Smooth muscle cell of the brain vasculature (primary cell): ENCODE measurements at places on chromosomes 2 and 18.

DNA sequence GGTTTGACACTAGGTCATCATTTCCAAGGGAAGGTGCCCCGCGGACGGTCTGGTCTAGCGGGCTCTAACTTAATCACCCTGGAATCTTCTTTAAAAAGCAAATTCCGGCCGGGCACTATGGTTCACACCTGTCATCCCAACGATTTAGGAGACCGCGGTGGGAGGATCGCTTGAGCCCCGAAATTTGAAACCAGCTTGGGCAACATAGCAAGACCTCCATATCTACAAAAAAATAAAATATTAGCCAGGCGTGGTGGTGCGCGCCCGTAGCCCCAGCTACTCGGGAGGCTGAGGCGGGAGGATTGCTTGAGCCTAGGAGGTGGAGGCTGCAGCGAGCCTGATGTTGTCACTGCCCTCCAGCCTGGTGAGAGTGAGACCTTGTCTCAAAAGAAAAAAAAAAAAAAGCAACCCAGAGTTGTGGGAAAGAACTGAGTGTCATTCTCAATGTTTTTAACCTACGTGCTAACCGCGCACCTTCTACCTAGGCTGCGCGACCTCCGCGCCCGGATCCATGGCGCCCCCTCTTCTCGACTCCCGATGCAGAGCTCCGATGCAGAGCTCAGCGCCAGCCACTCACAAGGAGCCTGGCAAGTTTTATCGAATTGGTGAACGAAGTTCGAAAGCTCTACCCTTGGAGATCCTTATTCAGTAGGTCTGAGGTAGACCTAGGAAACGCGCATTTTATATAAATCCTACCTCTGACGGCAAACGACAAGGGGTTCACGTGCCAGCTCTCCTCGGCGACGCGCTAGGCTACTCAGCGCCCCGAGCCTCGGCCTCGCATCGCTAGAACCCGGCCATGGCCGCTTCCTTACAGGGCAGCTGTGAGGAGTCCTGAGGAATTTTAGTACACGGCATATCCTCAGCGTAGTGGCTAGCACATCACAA, 888 bp upstream of the TWSG1 start:
- no peak for DNase-seq

DNA sequence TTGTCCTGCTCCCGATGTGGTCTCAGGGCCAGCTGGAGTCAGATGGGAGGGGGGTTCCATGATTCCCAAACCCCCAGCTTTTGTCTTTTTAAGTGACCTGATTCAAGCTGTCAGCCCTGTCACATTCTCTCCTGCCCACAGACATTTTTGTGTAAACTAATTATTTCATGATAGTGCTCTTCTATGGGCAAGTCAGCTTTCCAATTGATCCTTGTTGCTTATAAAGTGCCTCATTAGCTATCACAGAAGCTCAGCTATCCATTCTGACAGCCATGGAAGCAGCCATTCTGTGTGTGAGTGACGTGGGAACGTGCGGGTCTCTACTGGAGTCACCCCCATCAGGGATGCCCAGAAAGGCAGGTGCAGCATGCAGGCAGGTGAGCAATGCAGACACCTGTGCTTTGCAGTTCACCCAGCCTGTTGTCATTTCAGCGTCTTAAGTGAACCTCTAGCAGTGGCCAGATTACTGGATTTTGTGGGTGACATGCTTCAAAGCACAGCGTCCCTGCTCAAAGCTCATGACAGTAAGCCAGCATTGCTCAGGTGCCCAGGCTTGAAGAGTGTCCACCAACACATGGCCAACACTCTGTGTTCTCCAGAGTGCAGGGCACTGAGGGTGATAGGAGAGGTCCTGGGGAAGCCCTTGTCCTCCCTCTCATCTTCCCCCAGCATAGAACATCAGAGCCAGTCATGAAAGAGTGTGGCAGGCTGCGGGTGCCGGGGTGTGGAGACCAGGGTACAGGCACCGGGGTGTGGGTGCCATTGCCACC, 162.1 kb upstream of the SH3BP4 start:
- no peak for DNase-seq

DNA sequence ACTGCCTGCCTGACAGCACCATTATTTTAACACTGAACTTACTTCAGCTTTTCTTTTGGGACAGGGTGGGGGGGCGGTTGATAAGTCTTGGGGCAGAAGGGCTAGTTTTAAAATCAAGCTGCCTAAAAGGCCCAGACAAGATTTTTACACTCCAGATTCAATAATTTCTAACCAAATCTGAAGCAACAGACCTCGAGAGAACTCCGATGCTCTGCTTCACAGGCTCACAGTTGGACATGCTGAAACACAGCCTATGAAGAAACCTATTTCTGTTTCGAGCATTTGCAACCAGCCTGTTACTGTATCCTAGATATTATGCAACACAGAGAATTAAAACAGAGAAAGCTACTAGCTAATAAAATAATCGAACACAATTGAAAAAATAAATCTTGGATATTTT, 1.3 kb upstream of the MYT1L start:
- no peak for DNase-seq

GRCh38 chr2:28750316-28751251, 1.0 kb upstream of the PPP1CB start:
- no peak for DNase-seq

GRCh38 chr2:54551123-54551756, 95.1 kb downstream of the SPTBN1 start:
- no peak for DNase-seq

DNA sequence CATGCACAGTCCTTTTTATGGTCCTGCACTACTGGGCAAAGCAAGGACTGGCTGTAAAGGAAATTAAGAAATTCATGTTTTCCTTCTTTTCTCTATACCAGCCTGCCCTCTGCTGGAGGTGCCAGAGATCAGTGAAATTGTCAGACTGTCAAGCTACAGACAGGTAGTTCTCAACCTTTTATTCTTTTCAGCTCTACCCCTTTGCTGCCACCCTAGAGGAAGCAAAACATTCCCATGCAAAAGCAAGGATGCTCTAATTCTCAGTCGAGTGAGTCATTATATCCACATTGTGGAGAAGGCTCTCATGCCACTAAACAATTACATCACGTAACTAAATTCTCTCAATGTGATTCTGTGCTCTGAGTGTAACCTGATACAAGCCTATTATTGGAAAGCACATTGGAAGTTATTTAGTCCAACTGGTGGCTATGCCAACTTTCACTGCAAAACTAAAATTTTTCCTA, 25.0 kb upstream of the RAPGEF4 start:
- no peak for DNase-seq

DNA sequence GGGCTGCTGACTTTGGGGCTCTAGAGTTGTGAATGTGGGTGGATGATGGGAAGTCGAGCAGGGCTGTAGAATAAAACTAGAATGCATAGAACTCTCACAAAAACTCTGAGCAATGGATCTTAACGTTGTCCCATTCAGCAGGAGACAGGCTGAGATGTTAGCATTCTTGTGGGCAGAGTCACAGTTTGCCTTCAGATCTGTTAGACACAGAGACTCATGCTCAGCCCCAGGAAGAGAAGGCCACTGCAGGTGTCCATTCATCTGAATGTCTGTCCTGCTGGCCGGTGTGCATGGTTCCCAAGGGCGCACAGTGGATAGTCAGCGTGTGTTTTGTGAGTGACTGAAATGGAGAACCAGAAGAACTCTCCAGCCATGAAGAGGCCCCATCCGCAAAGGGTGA, 111.3 kb downstream of the TSN start:
- no peak for DNase-seq

DNA sequence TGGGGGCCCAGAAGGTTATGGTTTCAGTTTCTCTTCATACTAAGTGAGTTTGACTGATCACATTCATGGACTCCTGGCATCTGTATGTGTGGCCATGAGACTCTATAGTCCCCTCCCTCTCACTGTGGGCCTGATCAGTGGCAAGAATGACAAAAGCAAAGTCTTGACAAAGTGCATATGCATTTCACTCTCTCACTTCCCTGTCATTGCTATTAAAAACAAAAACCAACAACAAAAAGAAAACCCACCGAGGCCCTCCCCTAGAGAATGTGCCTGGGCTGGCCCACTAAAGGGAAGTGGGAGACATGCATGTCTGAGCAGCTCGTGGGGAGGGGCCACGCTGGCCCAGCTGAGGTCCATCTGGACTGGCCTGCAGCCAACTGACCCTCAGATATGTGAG, 600.1 kb upstream of the RAB6C start:
- DNase-seq, result no peak

GRCh38 chr2:237137626-237138323, 52.1 kb downstream of the COPS8 start:
- no peak for DNase-seq

DNA sequence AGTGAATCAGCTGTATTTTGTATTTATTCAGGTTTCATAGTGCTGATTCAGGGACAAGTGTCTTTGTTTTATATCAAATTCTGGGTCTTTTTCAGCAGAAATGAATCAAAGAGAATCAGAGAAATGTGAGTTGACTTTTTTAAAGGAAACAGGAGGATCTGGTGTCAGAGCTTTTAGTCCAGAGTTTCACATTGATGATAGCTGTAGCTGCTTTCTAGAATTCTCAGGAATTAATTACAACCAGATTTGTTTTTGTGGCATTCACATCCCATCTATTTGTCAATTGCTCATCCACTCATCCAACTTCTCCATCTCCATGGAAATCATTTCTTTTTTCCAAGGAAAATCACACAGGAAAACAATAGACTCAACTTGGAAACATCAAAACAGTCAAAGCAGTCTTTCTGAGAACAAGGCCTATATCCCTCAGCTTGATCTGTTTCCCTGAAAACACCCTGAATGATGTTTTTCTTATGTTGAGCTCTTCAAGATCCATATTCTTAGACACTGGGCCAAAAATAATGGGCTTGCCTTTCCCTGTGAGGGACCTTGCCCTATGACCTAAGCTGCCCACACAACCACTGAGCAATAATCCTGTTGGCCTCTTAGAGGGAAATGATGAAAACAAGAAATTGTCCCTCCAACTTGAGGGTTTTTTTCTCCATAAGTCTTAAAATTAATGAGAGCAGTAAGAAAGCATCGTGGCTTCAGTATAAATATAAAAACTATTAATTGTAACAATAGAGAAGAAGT, 249.5 kb upstream of the FN1 start:
- peak; percentile 70 for DNase-seq

GRCh38 chr2:37706334-37707183, 35.1 kb upstream of the CDC42EP3 start:
- DNase-seq, result no peak

GRCh38 chr2:42967959-42968674, 175.7 kb upstream of the HAAO start:
- DNase-seq, result no peak

- DNase-seq, result no peak
These were observed 37.1 kb upstream of the TNFRSF11A start for GRCh38 chr18:62287781-62288664.

- no peak for DNase-seq
These were observed 212.9 kb downstream of the CYP26B1 start for GRCh38 chr2:71934595-71935261.

- DNase-seq, result no peak
These were observed 40.3 kb downstream of the TCF4 start for GRCh38 chr18:55547705-55548056.

DNA sequence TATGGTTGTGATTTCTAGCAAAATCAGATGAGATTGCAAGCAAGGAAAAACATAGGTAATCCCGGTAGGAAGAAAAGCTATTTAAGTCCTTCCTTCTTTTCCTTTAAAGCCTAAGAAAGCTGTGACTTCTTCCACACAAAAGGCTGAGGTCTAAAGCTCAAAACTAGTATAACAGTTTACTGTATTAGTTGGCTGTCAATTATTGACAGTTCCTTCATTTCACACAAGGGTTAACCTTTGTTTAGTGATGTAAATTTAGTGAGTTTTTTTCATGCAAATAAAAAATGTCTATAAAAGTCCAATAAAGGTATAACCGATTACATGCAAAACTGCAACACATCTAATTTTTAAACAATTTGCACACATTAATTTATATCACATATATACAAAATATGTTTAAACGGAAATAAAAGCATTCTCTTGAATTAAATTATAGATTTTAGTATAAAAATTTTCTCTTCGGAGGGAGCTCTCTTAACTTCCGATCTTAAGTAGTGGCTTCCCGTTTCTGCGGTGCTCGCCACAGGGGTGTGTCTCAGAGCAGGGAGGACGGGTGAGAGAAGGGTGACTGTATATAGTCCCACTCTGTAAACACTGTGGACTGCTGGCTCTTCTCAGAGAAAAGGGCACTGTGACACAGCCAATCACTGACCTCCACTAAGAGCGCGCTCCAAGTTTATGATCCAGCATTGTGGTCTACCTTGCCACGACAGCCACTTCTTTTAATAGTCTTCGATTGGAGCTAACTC, 33.4 kb downstream of the TTR start:
- no peak for DNase-seq

DNA sequence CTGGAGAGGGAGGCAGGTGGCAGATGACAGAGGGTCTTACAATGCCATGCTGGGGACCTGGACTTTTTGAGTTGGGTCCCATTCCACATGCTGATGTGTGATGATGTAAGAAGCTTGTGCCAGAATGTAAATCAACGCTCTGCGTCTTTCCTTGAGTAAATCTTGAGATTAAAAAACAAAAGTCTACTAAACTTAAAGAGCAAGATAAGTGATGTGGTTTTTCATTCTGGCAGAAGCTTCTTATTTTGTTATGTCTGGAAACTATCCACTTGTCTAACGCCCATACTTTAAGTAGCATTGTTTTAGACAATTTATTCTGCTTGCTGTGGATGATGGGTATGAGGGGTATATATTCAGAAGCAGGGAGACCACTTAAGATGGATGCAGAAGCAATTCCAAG, 94.5 kb downstream of the KCNS3 start:
- no peak for DNase-seq

DNA sequence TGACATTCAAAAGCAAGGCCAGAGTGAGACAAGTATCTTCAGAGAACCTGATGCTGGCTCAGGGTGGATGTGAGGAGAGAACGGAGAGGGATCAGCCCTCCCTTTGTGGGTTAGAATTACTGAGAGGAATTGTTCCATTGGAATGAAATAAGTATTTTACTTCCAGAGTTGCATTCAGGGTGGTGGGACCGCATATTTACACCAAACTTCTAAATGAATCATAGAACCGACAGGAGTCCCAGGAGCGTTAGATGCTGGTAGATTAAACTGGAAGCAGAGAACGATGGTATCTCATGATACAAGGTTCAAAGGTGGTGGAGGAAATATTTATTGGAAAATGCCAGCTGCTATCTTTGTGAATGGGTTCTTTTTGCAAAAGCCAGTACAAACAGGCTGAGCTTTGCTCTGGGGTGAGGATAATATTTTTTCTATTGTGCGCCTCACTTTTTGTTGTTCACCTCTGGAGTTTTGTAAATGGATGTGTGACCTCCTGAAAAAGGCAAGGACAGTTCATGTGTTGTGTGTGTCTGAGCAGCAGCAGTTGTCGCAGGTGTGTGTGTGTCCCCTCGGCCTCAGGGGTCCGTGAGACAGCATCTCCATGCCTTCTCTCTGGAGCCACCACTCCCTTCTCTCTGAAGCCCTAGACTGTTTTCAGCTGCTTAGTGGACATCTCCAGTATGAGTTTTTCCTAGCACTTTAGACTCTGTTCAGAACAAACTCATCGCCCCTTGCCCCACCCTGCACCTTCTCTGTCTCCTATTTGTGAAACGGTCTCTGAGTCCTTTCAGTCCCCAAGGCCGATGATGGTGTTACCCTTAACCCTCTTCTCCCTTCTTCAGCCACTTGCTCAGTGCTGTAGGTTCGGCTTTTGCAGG, 17.8 kb downstream of the MTCL1 start:
- DNase-seq, result no peak
